ENCODE measurements at places on chromosomes 5 and 9.

- DNase-seq, result no peak
Measured at GRCh38 chr9:73738741-73739530, 587.3 kb downstream of the ANXA1 start.

GRCh38 chr5:33120671-33121070, 320.1 kb upstream of the TARS1 start:
- DNase-seq, result no peak

DNA sequence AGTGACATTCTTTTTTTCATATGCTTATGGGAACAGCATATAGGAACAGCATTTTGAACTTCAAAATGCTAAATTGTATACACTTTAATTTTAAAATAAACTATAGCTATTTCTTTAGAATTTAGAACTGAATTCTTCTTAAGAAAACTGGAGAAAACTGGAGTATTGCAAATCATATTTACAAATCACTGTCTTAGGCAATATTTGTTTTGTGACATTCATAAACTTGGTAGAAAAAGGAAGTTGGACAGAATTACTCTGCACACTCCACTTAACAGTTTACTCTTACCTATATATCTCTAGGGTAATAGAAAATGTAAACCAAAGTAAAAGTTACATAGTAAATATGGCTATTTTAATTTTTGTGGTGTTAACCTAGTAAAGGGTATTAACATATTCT, 3.1 kb downstream of the DMRTA1 start:
- DNase-seq, result no peak

DNA sequence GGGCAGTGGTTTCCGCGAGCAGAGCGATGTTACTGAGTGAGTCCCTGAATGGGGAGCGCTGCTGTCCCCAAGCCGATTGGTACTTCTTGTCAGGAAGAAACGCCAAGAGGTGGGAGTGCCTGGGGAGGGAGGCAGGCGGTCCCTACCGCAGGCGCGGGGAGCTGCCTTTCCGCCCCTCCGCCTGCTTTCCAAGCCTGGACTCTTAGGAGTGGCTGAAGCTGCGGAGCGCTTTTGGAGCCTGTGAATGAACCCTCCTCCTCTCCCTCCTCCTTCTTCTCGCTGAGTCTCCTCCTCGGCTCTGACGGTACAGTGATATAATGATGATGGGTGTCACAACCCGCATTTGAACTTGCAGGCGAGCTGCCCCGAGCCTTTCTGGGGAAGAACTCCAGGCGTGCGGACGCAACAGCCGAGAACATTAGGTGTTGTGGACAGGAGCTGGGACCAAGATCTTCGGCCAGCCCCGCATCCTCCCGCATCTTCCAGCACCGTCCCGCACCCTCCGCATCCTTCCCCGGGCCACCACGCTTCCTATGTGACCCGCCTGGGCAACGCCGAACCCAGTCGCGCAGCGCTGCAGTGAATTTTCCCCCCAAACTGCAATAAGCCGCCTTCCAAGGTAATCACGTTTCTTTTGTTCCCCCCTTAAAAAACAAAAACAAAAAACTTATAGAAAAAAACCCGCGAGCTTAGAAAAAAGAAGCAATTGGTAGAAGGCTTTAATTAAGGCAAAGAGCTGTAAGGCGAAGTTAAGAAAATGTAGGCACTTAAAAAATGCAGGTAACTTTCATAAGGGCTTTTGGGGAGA, at the start of gene VCAN:
Gene VCAN (plus strand): TSS at position 340 of the 808 bp plus-strand sequence. CDS start 11,775 bp downstream, outside the sequence.
- no peak for DNase-seq

GRCh38 chr5:66859526-66859925, 263.3 kb downstream of the MAST4 start:
- DNase-seq, result no peak

DNA sequence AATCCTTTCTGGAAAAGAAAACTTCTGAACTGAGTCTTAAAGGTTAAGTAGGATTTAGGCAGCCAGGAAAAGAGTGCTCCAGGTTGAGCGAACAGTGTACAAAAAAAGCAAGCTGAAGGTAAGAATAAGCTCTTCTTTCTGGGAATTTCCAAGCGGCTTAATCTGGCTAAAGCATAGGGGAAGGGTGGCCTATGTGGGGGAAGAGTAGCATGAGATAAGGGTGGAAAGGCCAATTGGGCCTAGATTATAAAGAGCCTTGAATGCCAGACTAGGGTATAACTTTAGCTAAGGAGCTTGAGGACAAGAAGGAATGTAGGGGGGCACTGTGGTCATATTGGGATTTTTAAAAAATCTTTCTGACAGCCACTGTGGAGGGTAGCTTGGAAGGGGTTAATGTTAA, 37.3 kb upstream of the NR5A1 start:
- DNase-seq, result no peak

DNA sequence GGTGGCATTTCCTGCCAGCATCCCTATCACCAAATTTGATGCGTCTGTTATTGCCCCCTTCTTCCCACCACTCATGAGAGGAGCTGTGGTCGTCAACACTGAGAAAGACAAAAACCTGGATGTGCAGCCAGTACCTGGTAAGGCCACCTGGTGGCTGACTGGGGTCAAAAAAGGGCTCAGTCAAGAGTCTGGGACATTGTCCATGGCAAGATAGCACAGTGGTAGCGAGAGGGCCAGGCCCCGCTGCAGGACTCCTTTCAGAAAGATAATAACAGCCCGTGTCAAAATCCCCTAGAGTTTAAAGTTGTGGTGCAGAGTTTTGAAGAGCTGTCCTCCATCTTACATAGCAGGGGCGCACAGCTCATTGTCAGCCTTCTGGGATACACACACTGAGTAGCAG, 40.8 kb downstream of the CSF1R start:
- DNase-seq, result no peak

- no peak for DNase-seq
Measured at GRCh38 chr9:133404454-133405002, 13.3 kb downstream of the REXO4 start.

DNA sequence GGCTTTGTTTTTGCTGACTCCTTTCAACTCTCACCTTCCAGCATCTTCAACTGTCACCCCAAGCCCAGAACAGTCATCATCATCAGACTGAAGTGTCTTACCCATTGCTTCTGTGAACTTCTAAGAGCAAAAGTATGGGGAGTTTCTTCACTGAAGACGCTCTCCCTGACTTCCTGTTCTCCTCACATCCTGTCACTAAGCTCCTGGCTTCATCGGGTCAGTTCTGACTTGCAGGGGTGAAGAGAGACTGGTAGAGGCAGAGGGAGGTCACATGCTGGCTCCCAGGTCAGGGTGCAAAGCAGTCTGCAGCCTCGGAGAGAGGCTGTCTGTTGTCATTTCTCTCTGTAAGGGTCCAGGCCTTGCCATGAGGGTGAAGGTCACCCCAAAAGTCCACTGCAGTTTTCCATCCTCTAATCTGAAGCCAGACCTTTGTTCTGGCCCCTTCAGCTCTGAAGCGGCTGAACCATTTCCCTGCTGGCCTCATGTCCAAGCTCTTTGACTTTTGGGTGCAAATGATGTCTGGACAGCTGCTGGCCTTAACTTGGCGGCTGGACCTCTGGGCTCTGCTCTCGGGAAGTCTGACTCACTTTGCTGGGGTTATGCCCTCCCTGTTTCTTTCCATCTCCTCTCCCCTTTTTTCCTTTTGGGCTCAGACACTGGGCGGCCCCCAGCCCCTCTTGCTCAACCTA, 305.0 kb downstream of the RAB3C start:
- DNase-seq, result no peak
